KG1 (cell line): ENCODE measurements at places on chromosomes 16 and 17.

- DNase-seq, result no peak
Observed at GRCh38 chr17:705011-705410, 9.6 kb downstream of the VPS53 start.

GRCh38 chr17:67385122-67385988, 8.3 kb downstream of the PITPNC1 start:
- no peak for DNase-seq

- DNase-seq, result no peak
Observed at GRCh38 chr17:28843816-28844148, 1.2 kb upstream of the FAM222B start.

GRCh38 chr16:27706156-27706865, 156.4 kb downstream of the KATNIP start:
- DNase-seq, result no peak

DNA sequence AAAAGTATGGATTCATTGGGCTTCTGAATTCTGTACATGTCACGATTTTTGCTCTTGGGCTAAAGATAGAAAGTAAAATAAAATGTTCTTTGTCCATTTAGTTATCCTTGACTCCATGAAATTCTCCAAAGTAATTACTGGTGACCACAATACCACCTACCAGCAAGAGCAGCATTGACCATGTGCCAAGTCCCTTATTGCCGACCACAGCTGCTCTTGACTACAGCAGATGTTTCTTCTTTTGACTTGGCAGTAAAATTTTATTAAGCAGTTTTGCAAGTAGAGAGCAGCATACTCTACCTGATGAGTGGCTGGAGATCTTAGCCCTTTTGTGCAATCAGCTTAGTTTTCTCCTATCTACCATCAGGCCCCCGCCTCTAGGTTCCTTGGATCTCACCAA, 152.2 kb upstream of the TBX2 start:
- no peak for DNase-seq

- DNase-seq, result no peak
Observed at GRCh38 chr16:49505556-49505955, 132.0 kb downstream of the C16orf78 start.
